ENCODE measurements at places on chromosomes 6 and 20. TPM values are rescaled to one million over a fixed set of nuclear protein-coding genes. Genes with fewer than 3 reads are reported as not detected.

GRCh38 chr6:22062807-22063408 lies 233.9 kb downstream of the PRL start:
- peaks cover 71% of the 10 kb centered on the region for H3K4me1 ChIP-seq
- H3K36me3 ChIP-seq = no peaks in the 10 kb centered on the region
- peak overlapping the region; percentile 78 for H3K4me3 ChIP-seq
- peaks cover 21% of the 10 kb centered on the region for H3K27me3 ChIP-seq
- peak; percentile 71 for DNase-seq

DNA sequence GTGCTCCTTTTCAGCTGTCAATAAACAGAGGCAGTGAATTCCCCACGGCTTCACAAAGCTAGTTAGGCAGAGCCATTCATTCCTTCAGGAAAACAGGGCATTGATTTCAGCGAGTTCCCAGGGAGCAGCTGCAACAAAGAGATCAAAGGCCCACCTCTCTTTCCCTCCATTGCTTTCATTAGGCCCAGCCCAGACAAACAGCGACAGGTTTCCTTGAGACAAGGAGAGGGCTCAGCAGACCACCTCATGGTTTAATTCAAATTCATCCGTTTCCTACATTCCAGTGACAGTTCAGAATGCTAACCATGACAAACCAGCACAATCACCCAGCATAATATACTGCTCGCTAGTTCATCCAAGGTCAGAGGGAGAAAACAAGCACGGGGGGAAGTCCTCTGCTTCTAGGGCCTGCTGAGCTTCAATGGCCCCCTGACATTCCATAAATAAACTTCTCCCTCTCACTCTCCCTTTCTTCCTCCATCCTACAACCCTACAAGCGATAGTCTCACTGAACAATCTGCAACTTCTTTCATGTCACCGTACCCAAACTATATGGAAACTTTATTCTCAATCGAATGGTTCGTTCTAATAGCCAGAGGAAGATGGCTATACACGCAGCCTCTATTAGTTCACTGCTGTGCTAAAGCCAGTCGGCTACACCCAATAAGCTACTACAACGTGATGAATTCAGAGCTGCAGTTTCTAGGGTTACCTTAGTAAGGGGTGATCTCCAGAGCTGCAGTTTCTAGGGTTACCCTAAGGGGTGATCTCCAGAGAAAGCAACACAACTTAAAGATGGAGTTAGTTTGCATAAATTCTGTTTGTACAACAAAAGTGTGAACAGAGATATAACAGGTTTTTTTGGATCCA lies 34.7 kb downstream of the PLAGL1 start:
- DNase-seq = no peak
- H3K36me3 ChIP-seq = no peaks in the 10 kb centered on the region
- no peaks in the 10 kb centered on the region for H3K4me1 ChIP-seq
- no peak overlapping the region for H3K27ac ChIP-seq

DNA sequence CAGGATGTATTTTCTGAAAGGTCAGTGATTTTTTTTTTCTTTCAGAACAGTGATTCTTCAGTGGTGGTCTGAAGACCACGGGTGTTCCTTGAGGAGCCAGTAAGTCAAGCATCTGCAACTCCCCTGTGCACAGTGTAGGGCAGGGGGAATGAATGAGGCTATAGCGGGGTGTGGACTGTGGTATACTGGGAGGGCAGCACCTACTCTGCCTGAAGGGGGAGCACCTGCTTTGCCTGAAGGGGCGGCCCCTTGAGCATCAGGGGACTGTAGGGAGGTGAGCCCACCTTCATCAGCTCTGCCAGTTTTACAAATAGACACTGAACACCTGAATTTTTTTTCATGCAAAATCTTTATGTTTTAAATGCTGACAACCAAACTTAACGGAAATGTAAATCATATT lies 77.5 kb upstream of the RIPOR2 start:
- H3K27me3 ChIP-seq = no peaks in the 10 kb centered on the region
- H3K36me3 ChIP-seq = no peaks in the 10 kb centered on the region
- peak; percentile 28 for DNase-seq

DNA sequence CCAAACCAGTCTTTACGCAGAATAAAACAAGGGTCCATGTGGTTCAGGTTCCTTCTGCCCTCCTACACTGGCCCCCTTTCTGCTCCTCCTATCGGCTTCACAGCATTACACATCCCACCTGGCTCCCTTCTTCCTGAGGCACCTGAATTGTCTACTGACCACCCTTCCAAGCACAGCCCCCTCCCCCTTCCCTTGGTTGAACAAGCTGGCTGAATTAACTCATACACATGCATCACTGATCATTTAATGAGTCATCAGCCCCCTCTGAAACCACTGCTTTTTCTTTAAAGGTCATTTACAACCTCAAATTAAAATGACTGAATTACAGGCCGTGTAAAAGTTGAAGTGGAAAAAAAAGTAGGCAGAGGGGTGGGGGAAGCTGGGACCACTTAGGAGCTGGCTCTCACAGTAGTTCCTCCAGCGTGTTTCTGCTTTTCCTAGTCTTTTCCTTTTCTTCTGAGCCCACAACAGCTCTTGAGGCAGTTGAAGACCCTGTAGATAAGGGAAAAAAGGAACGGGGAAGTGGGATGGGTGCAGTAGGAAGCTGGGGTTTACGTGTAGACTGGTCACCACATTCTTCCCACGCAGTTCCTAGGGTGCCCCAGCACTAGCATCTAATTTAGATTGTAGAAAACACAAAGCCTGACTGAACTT lies 67.6 kb downstream of the FYN start:
- H3K4me3 ChIP-seq = peak overlapping the region; percentile 80
- DNase-seq = peak; percentile 80
- H3K4me1 ChIP-seq = peaks cover 100% of the 10 kb centered on the region
- H3K36me3 ChIP-seq = peaks cover 27% of the 10 kb centered on the region
- H3K27ac ChIP-seq = peak overlapping the region; percentile 83
- H3K27me3 ChIP-seq = no peaks in the 10 kb centered on the region

DNA sequence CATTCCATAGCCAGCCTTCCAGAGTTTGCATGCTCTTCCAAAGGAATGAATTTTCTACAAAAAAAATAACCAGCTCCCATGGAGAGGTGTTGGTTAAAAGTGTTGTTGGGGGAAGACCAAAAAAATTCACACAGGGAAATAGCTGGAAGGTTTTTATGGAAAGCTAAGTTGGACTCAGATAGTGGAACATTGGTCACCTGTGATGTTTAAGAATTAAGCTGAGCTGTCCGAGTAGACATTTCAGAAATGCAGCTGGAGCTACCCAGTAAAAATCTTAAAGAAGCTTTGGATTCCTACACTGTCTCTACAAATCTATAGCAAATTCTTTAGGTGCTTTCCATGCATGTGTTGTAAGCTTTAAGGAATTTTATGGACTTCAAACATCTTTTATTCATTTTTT lies 155.5 kb downstream of the THBS2 start:
- peaks cover 6% of the 10 kb centered on the region for H3K27me3 ChIP-seq
- no peak overlapping the region for H3K27ac ChIP-seq
- no peaks in the 10 kb centered on the region for H3K4me1 ChIP-seq
- no peak for DNase-seq

DNA sequence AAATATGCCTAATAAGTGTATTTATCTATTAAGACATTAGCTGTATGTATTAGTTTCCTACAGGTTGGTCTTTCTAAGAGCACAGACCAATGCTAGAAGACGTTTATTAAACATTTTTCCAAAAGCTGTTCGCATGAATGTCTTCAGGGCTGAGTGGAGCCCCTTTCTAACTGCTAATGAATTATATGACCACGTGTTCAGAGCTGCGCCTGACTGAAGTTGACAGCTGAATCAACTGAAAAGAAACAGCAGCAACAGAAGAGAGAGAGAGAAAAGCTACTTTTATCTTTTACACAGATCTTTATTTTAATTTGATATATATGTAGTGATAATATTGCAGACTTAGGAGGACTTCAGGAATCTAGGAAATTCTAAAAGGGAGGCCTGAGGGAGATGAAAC lies 75.2 kb upstream of the ARID1B start:
- no peak overlapping the region for H3K27ac ChIP-seq
- DNase-seq = no peak
- no peaks in the 10 kb centered on the region for H3K36me3 ChIP-seq
- peaks cover 36% of the 10 kb centered on the region for H3K27me3 ChIP-seq
- H3K4me1 ChIP-seq = peaks cover 25% of the 10 kb centered on the region

DNA sequence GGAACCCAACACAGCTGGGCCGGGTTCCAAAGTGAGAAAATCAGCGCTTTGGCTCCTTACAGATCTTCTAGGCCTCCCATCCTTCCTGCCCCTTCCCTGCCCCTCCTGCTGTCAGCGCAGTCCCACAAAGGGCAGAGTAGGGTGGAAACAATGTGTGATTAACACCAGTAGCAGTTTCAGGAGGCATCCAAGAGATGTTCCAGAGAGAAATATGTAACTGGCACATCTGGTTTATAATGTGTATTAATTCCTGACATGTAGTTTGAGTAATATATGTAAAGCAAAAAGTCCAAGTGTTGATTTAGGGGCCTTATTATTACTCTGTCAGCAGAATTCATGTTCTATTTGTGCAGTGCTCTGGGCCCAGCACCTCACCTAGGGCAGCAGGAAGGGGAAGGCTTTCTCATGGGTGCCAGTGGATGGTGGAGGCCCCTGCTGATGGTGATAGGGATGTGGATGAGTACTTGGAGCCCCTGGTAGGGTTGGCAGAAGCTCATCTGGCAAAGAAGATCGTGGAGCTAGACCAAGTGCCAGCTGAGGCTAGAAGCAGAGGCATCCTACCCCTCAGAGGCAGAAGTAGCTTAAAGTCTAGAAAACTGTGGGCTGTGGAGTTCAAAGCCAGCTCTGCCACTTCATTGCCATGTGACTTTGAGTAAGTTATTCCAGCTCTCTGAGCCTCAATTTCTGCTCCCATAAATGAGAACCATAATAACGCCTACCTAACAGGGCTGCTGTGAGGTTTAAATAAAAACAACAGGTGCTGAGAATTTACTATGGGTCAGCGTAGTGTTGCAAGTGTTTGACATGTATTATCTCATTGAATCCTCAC lies 22.4 kb upstream of the RALY start:
- no peaks in the 10 kb centered on the region for H3K27me3 ChIP-seq
- H3K4me3 ChIP-seq = no peak overlapping the region
- no peak overlapping the region for H3K27ac ChIP-seq
- no peaks in the 10 kb centered on the region for H3K36me3 ChIP-seq

DNA sequence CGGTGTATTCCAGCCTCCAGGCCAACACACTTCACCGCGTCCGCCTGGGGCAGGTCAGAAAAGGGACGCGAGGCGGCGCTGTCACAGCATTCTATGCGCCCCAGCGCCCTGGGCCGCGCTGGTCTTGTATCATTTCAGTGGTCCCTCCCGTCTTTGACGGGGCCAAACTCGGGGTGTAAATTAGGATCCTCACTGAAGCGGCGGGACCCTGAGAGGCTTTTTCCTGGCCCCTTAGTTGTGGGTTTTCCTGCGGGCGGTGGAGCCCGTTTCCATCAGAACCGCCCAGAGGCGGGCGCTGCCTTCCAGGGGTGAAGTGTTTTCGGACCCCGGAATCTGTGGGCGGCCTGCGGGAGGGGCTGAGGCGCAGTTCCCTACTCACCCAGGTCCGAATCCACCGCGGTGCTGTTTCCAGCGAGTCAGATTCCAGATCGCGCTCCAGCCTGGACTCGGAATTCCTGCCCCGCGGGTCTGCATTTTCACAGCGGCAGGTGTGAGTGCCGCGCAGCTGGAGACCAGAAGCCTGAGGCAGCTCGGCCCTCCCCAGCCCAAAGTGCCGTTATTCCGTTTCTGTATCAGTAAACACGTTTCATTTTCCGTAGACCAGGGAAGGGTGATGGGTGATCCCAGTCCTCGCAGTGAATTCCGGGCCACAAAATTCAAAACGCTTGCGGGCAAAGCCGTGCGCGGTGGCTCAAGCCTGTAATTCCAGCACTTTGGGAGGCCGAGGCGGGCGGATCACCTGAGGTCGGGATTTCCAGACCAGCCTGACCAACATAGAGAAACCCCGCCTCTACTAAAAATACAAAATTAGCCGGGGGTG lies 3.9 kb upstream of the MICB start:
- peak overlapping the region; percentile 79 for H3K4me3 ChIP-seq
- peaks cover 73% of the 10 kb centered on the region for H3K4me1 ChIP-seq
- H3K27ac ChIP-seq = peak overlapping the region; percentile 85
- peak; percentile 87 for DNase-seq
- H3K27me3 ChIP-seq = no peaks in the 10 kb centered on the region

DNA sequence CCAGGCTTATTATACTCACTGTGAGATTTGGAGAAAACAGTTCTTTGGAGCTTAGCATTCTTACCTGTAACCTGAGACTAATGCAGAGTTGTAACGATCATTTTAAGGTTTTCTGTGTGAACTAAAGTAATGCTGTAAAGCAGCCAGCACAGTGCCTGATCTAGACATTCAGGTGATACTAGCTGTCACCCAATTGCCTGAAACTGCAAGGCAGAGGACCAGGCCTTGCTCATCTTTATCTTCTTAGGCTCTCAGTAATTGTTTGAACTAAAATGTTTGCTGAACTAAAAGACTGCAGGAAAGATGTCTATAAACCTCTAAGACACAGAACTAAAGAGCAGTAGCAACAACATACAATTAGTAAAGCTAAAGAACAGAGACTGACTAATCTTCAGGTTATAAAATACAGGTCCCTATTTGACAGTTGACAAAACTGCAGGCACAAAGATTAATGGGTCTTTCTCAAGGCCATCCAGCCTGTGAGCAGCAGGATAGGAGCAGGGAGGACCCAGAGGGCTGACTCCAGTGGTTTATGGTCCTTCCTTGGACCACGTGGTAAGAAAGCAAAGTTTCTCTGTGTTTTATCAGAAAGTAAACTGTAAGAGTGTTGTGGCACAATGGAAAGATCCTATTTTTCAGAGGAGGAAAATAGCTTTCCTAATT lies 31.4 kb downstream of the SMLR1 start:
- no peak overlapping the region for H3K27ac ChIP-seq
- no peak overlapping the region for H3K4me3 ChIP-seq
- no peak for DNase-seq
- H3K4me1 ChIP-seq = no peaks in the 10 kb centered on the region

GRCh38 chr6:134707342-134708031 lies 242.4 kb downstream of the ALDH8A1 start:
- H3K4me1 ChIP-seq = no peaks in the 10 kb centered on the region
- H3K4me3 ChIP-seq = no peak overlapping the region
- DNase-seq = no peak
- H3K27ac ChIP-seq = no peak overlapping the region

DNA sequence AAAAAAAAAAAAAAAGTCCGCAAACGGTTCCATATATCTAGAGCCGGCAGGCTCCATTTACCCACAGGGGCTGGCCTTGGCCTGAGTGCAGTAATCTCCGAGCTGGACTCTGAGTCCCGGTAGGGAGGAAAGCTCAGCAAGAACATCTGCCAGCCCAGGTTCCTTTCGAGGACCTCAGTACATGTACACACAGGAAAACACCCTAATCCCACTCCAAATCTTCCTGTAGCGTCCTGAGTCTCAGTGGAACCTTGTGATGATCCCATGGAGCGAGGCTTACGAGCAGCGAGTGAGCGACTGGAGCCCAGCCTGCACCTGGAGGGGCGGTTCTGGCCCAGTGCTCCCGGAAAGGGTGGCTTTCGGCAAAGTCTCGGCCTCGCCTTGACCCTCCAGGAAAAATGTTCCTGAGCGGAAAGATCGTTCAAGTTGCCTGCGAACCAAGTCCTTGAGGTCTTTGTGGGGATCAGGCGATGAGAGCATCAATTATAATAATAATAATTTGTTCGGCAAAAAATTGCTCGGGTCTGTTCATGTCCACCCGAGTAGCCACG lies 32.1 kb downstream of the PRSS16 start:
- H3K4me3 ChIP-seq = peak overlapping the region; percentile 74
- DNase-seq = no peak
- H3K4me1 ChIP-seq = peaks cover 16% of the 10 kb centered on the region
- peak overlapping the region; percentile 85 for H3K27ac ChIP-seq
- peaks cover 83% of the 10 kb centered on the region for H3K27me3 ChIP-seq

The ASIP gene
- not detected for total RNA-seq

The ACSS1 gene
- total RNA-seq = 18.2 TPM

The BEND3 gene
- 2.4 TPM for total RNA-seq

The NNAT gene
- 0.19 TPM for total RNA-seq

The NEDD9 gene
- total RNA-seq = 36.4 TPM

The PSORS1C2 gene
- not detected for total RNA-seq

The TRIM15 gene
- 0.84 TPM for total RNA-seq

The LRRC73 gene
- total RNA-seq = 0.43 TPM
